CD14-positive monocyte (primary cell): ENCODE measurements at places on chromosomes 6 and 20.

DNA sequence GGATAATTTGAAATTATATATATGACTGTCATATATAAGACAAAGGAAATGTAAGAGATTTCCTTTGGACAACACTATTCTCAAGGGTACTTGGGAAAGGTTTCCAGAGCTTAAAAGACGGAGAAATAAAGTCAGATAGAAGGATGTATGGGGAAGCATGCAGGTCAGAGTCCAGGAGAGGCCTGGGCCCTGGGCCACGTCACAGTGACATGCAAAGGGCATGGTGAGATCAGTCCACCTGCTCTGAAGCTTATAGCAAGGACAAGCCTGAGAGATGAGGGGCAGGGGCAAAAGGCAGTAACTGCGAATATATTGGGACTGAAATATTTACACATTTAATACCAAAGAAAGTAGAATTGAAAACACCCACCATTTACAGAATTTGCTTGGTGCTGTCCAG is 24.6 kb upstream of the GMDS start:
- peaks cover 25% of the 10 kb centered on the region for H3K36me3 ChIP-seq
- no peak for DNase-seq
- H3K4me3 ChIP-seq = no peak overlapping the region

DNA sequence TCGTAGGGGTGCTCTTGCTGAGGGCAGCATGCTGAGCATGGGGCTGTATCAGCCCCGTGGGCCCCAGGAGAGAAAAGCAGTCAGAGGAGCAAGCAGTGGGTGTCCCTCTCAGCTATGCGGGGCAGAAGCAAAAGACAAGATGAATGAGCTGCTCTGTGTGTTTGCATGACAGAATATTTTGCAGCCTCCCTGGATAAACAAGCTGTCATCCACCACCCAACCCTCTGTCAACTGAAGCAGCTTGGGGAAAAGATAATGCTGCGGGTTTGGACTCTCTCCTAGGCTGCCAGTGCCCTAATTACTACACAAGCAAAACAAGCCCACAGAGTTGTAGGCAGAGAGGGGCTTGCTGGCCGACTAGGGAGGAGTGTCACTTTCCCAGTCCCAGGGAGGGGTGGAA is 82.3 kb upstream of the PTPRT start:
- H3K36me3 ChIP-seq = no peaks in the 10 kb centered on the region
- no peak overlapping the region for H3K27ac ChIP-seq
- H3K4me1 ChIP-seq = no peaks in the 10 kb centered on the region
- no peak overlapping the region for H3K4me3 ChIP-seq
- no peaks in the 10 kb centered on the region for H3K27me3 ChIP-seq

GRCh38 chr6:155174576-155175211 is 89.1 kb upstream of the CLDN20 start:
- H3K27ac ChIP-seq = no peak overlapping the region
- no peak overlapping the region for H3K4me3 ChIP-seq
- no peaks in the 10 kb centered on the region for H3K36me3 ChIP-seq
- H3K27me3 ChIP-seq = no peaks in the 10 kb centered on the region
- peak; percentile 44 for DNase-seq
- H3K4me1 ChIP-seq = no peaks in the 10 kb centered on the region

DNA sequence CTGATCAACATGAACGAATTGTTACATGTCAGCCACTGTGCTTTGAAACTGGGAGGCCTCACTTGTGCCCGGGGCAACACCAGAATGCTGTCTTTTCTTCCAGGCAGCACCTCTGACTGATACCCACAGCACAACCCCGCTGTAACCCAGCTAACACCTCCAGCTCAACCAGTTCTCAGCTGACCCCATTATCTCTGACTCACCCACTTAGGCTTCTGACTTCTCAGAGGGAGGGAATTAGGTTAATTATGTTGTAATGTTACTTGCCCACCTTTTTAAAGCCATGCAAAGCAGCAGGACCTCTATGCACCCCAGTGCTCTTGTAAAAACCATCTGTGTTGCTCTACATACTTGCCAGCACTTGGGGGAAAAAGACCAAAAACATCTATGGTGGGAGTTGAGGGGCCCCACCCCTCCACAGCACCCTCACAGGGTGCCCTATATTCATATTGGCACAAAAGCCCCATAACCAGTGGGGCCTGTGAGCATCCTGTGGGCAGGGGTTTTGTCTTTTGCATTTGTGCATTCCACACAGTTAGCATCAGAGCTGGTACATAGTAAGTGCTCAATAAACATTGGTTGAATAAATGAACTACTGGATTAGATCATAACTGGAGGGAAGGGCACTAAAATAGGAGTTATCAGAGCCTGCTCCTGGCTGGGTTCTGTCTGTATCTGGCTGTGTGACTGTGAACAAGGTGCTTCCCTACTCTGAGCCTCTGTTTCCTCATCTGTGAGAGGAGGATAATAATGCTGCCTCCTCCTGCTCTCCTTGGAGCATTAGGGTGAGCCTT is 22.3 kb downstream of the BNIP5 start:
- no peak overlapping the region for H3K4me3 ChIP-seq
- H3K4me1 ChIP-seq = peaks cover 15% of the 10 kb centered on the region
- no peaks in the 10 kb centered on the region for H3K27me3 ChIP-seq
- peaks cover 14% of the 10 kb centered on the region for H3K36me3 ChIP-seq
- no peak overlapping the region for H3K27ac ChIP-seq

DNA sequence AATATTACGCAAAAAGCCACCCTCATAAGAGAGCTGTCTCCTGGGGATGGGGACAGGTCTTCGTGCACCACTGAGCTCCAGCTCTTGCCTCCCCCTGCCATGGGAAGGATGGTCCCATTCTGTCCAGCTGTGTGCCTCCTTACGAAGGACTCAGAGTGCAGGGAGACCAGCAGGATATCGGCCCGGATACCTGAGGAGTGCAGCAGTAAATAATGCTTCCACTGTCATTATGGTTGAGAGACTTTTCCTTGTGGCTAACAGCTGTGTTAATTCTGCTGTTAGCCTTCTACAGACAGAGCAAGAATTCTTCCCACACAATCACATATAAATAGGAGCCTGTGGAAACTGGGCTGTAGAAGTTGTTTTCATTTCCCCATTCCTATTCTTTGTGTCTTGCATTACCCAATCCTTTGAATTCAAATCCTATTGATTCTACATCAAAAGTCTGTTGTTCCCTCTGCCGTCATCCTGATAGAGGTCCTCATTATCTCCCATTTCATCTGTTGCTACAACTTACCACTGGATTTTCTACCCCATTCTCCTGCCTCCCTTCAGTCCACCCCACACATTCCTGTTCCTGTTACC is 364.6 kb upstream of the SOX4 start:
- DNase-seq = no peak
- peaks cover 8% of the 10 kb centered on the region for H3K36me3 ChIP-seq
- H3K27ac ChIP-seq = no peak overlapping the region
- no peaks in the 10 kb centered on the region for H3K27me3 ChIP-seq

GRCh38 chr6:75490706-75491105 is 2.9 kb downstream of the FILIP1 start:
- no peaks in the 10 kb centered on the region for H3K36me3 ChIP-seq
- no peak overlapping the region for H3K4me3 ChIP-seq
- H3K27me3 ChIP-seq = peaks cover 4% of the 10 kb centered on the region
- no peak for DNase-seq
- no peaks in the 10 kb centered on the region for H3K4me1 ChIP-seq

DNA sequence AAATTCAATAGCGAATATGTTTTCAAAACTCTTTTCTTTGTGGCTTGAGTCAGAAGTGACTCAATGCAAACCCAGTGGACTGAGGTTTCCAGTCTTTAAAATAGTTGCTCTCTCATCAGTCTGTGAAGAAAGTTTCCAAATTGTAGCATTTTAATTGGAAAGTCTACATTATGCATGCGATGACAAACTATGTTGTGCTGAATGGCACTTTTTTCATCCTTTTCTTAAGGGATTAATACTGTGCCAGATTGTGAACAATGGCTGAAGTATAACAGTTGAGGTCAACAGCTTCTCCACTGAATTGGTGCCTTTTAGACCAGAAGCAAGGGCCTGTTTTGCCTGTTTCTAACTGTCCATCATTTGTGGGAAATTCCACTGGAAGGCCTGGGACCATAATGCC is 377.1 kb downstream of the BTBD9 start:
- H3K27ac ChIP-seq = no peak overlapping the region
- H3K27me3 ChIP-seq = no peaks in the 10 kb centered on the region
- no peaks in the 10 kb centered on the region for H3K36me3 ChIP-seq
- no peak for DNase-seq
- H3K4me3 ChIP-seq = no peak overlapping the region
